ENCODE measurements at places on chromosomes 11 and 22.

GRCh38 chr11:88552379-88553062, 215.0 kb upstream of the CTSC start:
- peak; percentile 12 for DNase-seq

GRCh38 chr11:95996621-95997235, 72.8 kb upstream of the MTMR2 start:
- no peak for DNase-seq

- no peak for DNase-seq
Observed at GRCh38 chr11:123406441-123407129, 23.5 kb upstream of the GRAMD1B start.

DNA sequence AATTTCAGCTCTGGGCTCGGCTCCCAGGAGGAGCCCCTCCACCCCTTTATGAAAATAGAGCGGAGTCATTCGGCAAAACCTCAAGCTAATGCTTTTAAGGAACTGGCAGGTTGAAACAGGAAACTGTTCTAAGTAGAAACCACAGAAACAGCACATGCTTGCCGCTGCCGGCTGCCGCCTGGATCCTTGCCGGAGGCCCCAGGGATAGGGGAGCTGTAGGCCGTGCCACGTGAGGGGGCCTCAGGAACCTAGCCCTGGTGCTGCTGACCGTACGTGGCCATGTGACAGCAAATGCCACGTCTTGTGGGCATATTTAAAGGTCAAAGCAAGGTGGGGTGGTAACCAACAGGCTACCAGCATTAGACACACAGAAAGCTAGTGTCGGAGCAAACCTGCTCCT, 77.9 kb upstream of the TIMP3 start:
- no peak for DNase-seq

DNA sequence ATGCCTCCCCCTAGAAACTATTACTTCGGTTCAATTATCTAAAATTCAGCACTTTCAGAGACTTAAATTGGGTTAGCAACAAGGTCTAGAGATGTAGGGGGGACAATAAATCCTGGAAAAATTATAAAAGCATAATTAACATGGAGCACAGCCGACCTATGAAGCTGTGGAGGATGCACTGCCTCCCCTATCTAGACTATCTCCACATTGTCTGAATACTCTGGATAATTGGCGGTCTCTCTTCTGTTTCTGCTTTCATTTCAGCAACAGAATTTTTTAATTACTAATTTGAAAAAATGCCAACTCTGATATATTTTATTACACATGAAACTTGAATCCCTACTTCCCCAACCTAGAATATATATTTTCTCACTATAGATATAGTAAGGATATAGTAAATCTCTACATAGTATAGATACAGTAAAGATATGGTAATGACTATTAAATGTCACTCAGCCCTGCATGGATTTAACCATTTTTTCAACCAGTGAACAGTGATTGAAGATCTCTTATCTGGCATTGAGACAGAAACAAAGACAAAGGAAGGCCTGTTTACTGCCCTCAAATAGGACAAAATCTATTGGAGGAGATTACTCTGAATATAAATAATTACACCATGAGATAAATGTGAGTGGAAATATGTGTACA, 157.6 kb downstream of the BLID start:
- no peak for DNase-seq

DNA sequence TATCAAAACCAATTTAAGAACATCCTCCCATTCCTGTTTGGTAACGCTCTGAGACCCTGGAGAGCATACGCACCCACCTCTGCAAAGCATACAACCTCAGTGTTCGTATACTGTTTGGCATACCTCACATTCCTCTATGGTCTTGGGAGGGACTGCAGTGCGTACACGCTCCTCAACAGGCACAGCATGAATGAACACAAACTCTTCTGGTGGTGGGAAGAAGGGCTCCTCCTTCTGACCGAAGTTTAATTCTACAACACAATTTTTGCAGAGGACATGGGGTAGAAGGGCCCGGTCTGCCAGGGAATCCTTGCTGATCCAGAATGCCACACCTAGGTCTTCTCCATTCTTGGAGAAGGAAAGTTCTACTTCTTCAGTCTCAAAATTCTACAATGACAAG, 5.3 kb downstream of the HNRNPUL2 start:
- DNase-seq: no peak

DNA sequence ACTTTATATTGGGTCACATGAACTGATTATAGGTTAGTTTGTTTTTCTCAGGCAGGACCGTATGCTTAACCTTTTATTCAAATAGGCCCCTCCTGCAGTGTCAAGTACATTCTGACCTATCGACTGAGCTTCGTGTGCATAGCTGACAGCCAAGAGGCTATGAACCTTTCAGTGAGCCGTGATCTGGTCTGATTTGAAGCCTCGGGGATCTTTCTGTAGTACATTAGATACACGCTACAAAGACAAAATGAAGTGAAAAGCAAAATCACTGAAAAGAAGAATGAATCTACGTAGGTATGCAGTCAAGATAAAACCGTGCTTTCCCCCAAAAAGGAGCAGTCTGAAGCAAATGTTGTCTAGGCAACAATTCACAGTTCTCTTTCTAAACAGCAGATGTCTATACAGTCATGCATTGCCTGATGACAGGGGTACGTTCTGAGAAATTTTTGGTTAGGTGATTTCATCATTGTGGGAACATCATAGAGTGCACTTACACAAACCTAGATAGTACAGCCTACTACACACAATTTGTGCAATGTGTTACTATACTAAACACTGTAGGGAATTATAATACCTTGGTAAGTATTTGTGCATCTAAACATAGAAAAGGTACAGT, 18.1 kb downstream of the JHY start:
- DNase-seq: no peak

DNA sequence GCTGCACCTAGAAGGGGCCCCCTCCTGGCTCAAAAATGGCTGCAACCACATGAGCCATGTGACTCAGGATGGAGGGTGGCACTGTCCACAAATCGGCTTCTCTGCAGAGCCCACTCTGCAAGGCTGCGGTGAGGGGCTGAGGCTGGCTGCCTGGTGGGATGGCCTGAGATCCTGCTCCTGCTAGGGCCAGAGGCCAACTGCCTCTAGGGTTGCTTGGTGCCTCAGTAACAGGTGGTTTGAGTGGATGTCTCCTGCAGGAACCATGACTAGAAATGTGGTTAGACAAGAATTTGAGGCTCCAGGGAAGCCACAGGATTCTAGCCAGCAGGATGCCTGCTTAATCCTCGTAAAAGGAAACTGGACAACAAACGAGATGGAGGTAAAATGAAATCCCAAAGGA, 17.1 kb downstream of the PATZ1 start:
- DNase-seq: no peak

DNA sequence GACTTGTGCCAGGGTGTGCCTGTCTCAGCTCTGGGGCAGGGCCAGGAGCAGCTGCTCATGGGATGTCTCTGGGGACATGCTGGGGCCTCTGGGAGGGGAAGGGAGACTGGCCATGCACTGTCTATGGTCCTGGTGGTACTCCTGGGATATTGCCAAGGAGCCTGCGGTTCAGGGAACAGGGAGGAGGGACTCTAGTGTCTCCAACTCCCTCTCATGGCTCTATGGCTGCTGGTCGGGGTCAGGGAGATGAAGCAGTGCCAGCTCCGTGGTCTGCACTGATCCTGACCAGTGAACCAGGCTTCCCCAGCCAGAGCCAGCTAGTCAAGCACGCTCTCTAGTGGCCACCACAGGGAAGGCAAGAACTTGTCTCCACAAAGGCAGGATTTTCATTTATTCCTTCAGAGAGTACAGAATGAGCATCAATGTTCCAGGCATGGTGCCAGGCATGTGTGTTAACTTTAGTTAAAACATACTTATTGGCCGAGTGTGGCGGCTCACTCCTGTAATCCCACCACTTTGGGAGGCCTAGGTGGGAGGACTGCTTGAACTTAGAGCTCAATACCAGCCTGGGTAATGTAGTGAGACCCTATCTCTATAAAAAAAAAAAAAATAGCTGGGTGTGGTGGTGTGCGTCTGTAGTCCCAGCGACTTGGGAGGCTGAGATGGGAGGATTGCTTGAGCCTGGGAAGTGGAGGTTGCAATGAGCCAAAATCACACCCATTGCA, 2.5 kb upstream of the BEST1 start:
- DNase-seq: peak; percentile 43

DNA sequence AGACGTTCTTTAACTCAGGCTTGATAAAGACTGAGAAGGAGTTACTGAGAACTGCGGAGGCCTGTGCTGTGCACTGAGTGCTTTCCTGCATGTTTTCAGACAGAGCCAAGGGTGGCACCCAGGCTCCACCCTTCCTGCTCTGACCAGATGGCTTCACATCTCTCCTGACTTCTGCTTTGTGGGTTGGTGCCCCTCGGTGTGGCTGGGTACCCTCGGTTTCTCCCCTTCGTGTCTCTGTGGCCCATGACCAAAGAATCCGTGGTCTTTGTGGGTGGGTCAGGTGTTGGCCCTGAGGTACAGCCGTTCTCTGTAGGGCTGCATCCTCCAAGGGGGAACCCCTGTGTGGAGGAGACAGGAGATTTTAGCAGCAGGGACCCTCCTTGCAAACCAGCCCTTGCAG, 34.3 kb downstream of the GRIK4 start:
- DNase-seq: no peak

- no peak for DNase-seq
Observed at GRCh38 chr11:57430952-57431351, 4.0 kb upstream of the SLC43A3 start.

GRCh38 chr22:23722724-23723123, 28.2 kb downstream of the ZNF70 start:
- DNase-seq: no peak

DNA sequence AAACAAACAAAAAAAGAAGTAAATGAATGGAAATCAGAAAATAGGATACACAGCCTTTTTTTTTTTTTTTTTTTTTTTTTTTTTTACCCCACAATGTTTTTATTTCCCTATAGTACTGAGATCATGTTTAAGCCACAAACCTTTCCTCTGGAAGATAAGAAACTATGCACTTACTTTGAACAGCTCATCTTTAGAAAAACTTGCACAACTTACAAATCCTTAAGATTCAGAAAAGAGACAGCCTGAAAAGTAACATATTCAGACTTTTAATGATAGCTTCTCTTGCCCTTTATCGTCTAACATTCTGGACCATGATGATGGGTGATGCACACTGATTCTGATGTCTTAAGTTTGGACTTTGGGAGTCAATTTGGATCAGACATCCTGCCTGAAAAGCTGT, 80.3 kb downstream of the TNRC6B start:
- DNase-seq: no peak

DNA sequence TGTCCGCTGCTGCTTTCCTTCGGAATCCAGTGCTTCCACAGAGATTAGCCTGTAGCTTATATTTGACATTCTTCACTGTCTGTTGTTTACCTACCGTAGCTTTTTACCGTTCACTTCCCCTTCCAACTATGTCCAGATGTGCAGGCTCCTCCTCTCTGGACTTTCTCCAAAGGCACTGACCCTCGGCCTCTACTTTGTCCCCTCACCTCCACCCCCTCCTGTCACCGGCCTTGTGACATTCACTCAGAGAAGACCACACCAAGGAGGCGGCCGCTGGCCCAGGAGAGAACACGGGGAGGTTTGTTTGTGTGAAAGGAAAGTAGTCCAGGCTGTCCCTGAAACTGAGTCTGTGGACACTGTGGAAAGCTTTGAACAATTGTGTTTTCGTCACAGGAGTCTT, 15.4 kb upstream of the ST14 start:
- no peak for DNase-seq

- no peak for DNase-seq
Observed at GRCh38 chr11:32092581-32093170, 1.8 kb downstream of the RCN1 start.

DNA sequence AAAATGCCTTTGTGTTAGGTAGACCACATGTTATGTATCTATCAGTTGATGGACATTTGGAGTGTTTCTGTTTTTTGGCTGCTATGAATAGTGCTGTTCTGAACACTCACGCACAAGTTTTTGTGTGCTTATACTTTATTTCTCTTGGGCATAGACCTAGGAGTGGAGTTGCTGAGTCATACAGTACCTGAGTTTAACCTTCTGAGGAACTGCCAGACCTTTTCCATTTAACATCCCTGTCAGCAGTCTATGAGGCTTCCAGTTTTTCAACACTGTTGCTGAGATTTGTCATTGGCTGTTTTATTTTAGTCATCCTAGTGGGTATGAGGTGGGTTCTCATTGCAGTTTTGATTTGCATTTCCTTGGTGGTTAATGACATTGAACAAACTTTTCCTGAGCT, 4.4 kb downstream of the CTTN start:
- DNase-seq: no peak

- DNase-seq: no peak
Observed at GRCh38 chr11:132346558-132347148, 976.2 kb downstream of the NTM start.

GRCh38 chr22:20646415-20646814, 127.5 kb upstream of the SERPIND1 start:
- DNase-seq: no peak

DNA sequence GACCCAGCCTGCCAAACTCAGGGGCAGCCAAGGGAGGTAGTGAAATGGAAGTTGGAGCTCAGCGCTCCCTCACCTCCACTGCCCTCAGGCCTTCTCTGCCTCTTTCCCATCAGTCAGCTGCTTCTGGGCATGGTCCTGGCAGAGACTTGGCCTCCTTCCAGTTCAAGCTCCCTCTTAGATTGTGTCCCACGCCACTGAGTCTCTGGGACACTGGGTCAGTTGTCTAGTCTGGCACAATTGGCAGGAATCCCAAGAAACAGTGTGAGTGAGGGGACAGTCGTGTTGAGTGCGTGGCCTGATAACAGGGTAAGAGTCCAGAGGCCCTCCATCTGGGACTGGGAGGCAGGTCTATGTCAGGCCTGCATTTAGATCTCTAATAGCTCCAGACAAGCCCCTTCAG, 7.1 kb upstream of the SLC35E4 start:
- no peak for DNase-seq

DNA sequence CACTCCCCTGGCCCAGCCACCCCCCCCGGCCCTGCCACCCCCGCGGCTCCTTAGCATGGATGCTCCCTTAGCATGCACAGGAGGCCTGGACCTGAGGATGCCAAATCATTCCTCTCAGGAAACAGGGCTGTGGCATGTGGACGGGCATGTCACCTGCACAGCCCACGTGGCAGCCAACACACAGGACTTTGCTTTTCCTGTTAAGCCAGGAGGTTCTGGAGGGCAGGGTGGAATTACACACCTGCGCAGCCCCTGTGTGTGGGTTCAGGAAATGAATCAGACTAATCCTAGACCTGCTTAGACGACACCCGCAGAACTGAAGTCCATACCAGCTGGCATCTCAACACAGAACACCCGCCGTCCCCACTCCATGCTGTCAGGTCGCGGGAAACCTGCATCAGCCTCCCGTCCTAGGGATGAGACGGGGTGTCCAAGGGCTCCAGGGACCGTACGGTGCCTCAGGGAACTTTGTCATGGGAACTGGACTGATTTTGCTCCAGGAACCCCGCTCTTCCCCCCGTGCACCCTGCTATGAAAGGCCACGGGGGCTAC, 10.2 kb downstream of the CERK start:
- DNase-seq: no peak

DNA sequence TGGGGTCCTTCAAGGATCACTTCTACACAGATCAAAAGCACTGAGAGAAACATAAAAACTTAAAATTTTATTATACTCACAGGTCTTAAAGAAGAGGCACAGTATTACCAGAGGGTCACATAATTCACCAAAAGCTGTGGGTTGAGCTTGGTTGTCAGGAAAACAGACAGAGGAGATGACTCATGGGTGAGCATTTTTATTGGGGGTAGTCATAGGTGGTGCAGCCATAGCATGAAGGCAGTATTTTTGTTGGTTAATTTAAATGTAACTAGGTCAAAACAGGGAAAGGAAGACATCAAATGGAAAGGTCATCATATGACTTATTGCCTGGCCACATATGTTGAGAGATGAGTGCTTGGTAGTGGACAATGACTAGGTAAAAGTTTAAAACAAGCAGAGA, 24.2 kb downstream of the OR5B17 start:
- DNase-seq: no peak

GRCh38 chr22:19757985-19758895, 2.3 kb upstream of the TBX1 start:
- DNase-seq: no peak
